ENCODE measurements at places on chromosomes 4 and X.

- no peak for DNase-seq
Observed at GRCh38 chrX:110089656-110090403, 86.9 kb downstream of the TMEM164 start.

DNA sequence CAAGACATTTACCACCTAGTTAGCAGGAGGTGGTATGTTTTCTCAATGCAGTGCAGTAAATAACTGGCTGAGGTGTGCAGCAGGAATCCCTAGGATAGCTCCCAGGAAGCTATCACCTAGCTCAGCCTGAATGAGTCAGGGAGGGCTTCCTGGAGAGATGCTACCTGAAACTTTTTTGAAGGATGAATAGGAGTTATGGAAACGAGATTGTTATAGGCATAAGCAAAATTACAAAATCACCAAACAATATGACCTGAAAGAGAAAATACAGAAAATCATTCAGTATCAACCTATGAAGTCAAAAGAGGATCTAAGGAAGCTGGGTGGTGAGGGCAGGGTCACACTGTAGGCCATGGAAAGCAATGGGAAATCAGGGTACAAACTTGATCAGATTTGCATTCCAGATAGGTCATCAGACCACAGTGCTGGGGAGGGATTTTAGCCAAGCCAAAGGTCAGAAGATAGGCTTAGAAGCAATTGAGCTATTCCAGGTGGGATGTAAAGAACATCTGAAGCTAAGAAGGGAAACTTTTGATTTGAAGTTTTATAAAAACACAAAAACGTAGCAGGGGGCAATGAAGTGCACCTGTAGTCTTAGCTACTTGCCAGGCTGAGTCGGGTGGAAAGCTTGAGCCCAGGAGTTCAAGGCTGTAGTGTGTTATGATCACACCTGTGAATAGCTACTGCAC lies 11.3 kb downstream of the AREG start:
- no peak for DNase-seq

- DNase-seq = no peak
Observed at GRCh38 chr4:55183926-55184599, 58.7 kb upstream of the KDR start.

DNA sequence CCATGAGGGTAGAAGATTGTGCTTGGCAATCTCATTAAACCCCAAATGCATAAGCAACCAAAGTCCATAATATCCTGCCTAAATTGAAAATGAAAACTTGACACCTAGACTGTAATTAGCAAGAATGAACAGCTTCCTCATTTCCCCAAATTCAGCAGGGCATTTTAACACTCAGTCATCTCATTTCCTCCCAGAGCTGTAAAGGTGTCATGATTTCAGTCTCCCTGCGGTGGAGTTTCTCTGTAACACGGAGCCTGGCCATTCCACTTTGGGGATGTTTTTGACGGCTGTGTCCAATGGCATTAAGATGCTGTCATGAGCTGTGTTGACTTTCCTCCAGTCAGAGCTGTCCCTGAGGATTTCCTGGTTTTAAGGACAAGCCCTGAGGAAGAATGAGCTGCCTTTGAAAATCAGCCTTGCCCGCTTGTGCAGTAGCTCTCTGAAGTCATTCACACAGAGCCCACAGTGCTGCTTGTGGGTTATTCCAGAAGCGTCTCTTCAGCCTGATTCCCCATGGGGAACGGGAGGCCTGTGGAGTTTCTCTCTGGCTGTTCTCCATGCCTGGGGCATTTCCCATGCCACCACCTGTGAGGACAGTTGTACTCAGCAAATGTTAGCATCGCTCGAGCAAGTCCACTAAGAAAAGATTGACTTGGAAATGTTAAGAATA lies 187.0 kb downstream of the MID1 start:
- no peak for DNase-seq

DNA sequence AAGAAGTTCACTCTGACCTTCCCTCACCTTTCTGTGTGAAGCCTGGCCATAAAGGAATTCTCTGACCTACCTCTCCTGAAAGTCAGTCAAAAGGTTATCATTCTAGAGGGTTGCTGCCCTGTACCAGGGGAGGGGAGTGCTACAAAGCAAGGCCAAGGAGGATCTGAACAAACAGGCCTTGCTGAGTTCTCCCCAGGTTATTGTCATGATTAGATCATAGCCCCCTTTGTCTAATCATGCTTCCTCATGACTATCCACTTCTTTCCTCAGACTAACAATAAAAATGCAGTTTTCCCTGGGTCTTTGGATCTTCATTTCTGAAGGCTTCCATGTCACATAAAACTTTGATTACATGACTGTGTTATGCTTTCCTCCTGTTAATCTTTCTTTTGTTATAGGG lies 472.0 kb downstream of the IQCM start:
- no peak for DNase-seq

DNA sequence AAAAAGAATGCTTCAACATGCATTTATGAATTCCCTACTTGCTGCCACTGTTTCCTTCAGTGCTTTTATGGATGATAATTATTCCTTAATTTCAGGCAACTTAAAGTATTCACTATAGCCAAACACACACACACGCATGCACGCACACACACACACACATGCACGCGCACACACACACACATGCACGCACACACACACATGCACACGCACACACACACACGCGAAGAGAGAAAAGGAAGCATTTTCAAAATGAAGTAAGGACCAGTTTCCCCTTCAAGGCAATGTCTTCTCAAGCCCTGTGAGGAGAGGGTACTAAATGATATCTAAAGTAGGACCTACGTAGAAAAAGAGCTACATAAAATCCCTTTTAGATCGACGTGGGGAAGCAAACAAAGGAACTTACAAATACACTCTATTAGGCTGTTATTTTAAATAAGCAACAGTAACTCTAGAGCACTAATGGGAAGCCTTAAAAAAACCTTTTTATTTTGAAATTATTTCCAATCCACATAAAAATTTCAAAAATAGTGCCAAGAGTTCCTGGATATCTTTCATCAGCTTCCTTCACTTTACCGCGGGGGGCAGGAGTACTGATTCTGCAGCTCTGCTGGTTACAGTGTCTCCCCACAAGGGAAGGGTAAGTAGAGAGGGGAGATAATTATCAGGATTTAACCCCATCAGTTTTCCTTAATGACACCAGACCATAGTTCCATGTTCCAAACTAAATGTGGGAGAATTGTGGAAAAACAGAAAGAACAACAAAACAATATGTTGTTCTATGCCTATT lies 13.7 kb downstream of the IRF2 start:
- DNase-seq = no peak

DNA sequence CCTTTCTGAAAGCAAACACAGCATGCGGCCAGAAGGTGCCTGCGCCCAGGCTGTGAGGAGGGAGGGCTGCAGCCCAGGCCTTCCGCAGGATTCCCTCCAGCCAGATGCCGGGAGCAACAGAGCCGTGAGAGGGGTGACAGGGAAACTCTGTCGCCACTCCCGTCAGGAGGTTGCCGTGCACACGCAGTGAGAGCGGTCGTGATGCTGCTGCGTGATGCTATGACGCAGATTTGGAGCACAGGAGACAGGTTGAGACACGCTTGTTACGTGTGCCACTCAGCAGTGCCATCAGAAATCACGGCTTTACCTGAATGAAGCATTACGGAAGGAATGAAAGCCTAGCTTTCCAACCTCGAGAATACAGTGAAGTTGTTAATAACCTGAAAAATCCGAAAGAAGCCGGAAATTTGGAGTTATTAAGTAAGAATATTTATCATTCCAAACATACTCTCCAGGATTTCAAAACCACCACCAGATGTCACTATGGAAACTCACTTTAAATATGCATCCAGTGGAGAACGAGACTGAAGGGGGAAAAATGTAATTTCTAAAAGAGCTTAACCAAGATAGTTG lies 54.4 kb downstream of the FAT1 start:
- DNase-seq = no peak

GRCh38 chr4:158934996-158935669 lies 166.3 kb downstream of the FNIP2 start:
- DNase-seq = no peak

- DNase-seq = no peak
Observed at GRCh38 chr4:134695433-134695832, 493.8 kb upstream of the PABPC4L start.

- DNase-seq = no peak
Observed at GRCh38 chrX:29913647-29914046, 301.7 kb upstream of the MAGEB2 start.

GRCh38 chrX:132184871-132185270 lies 34.4 kb downstream of the RAP2C start:
- no peak for DNase-seq

DNA sequence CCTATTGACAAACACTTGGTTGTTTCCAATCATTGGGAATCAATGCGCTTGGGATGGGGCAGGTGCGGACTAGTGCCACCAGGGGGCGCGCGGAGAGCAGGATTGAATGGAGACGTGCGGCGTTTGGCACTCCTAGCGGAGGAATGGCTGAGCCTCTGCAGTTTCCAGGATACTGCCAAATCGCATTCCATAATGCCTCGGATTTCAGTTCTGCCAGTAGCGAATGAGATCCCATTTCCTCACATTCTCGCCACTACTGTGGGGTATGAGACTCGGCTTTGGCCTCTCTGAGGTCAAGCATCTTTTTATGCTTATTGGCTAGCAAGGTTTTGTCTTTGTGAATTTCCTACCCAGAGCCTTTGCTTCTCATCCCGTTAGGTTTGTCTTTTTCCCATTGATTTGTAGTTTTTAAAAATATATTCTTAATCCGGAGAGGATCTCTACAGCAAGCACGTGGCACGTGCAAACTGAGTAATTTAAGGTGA lies 28.7 kb downstream of the CLDN34 start:
- DNase-seq = peak; percentile 51

DNA sequence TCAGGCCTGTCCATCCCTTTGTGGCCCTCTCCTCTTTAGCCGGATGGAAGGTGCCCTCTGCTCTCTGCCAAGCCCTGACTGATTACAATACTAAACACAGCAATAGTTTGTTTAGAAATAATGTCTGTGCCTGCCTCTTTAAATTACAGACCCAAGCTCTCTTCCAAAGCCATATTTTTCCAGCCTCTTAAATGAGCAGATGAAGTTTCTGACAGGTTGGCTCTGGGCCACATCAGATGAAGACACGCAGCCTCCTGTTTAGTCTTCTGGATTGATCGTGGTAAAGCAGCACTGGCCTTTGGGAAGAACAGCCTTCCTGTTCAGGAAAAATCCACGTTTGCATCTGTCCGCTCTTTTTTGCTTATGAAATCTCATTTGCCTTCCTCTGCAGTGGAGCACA lies 133.6 kb downstream of the CPE start:
- DNase-seq = no peak

GRCh38 chr4:158782551-158783360 lies 13.9 kb downstream of the FNIP2 start:
- DNase-seq = no peak

GRCh38 chr4:92266521-92266920 lies 37.2 kb upstream of the GRID2 start:
- DNase-seq = no peak

GRCh38 chr4:7183161-7183560 lies 9.2 kb upstream of the SORCS2 start:
- no peak for DNase-seq

GRCh38 chrX:16202943-16203342 lies 35.7 kb downstream of the MAGEB17 start:
- no peak for DNase-seq

- DNase-seq = no peak
Observed at GRCh38 chr4:40170588-40170987, 26.2 kb upstream of the RHOH start.

GRCh38 chrX:39484159-39485068 lies 613.3 kb downstream of the BCOR start:
- DNase-seq = no peak

GRCh38 chrX:31706466-31706865 lies 634.6 kb upstream of the FTHL17 start:
- no peak for DNase-seq

DNA sequence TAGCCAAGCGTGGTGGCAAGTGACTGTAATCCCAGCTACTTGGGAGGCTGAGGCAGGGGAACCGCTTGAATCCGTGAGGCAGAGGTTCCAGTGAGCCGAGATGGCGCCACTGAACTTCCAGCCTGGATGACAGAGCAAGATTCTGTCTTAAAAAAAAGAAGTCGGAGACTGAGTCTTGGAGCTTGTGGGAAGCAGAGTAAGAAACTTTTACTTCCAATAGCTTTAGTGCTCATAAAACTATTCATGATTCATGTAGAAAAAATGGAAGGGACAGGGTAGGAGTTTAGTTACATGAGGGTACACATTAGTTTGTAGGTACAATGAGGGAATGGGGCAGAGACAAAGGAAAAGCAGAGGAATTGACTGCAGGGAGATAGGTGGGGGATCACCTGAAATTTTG lies 19.3 kb downstream of the RAP2C start:
- no peak for DNase-seq

All from substantia nigra (tissue), 51 donors.